ENCODE measurements at places on chromosomes 5 and 9.
A peak's percentile ranks its signal among the peaks of the same experiment; 100 is the strongest.

- DNase-seq = no peak
Observed at GRCh38 chr9:17863213-17863883, 284.5 kb downstream of the SH3GL2 start.

DNA sequence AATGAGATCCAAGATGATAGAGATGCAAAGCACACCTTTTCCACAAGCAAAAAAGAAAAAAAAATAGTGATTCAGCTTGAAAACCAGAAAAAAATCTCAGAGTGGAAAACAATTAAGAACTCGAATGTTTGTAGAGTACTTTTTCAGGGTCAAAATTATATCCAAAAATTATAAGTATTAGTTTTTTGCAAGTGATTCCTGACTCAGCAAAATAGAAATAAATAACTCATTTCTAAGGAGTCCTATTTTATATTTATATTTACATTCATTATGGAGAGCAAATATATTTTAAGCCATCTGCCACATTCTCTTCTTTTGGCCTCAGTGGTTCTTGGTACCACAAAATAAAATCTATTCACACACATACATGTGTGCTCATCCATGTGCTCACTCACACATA is 1011.8 kb upstream of the ARRDC3 start:
- no peak for DNase-seq

GRCh38 chr5:40976836-40977235 is 67.5 kb downstream of the C7 start:
- no peak for DNase-seq

- DNase-seq = no peak
Observed at GRCh38 chr5:131305906-131306305, 42.1 kb downstream of the CDC42SE2 start.

DNA sequence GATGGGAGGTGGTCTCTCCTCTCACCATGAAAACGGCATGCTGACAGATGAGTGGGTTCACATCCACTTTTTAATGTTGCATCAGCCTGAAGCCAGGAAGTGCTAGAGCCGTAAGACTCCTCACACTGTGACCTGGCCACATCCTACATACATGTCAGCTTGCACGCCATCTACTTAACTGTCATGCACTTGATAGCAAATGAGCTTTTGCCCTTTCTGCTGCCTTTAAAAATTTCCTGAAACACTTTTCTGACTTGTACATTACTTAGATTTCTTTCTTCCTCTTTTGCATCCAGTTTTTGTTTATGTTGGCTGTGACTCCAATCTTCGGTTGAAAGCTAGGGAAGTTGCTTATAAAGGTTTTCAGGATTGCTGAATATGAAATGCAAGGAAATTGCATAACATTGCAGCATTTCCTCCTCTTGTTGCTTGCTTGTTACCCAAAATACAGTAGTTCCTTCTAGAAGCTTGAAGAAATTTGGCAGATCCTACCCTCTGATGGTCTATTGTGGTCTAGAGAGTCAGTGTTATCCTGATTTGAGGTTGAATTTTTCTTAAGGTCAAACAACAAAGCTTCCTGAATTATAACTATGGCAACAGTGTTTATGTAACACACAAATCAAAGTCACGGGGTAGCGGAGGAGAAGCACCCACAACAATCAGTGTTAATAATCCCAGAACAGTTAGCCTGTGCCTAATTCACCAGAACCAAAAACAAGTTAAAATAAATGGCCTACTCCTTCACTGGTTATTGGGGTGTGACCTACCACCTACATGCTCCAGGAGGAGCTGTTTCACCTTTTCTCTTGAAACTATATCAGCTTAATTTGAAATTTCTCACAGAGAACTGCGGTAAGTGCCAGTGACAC is 232.5 kb downstream of the ARHGAP26 start:
- peak; percentile 79 for DNase-seq

- DNase-seq = no peak
Observed at GRCh38 chr5:167965710-167966109, 325.7 kb upstream of the WWC1 start.

DNA sequence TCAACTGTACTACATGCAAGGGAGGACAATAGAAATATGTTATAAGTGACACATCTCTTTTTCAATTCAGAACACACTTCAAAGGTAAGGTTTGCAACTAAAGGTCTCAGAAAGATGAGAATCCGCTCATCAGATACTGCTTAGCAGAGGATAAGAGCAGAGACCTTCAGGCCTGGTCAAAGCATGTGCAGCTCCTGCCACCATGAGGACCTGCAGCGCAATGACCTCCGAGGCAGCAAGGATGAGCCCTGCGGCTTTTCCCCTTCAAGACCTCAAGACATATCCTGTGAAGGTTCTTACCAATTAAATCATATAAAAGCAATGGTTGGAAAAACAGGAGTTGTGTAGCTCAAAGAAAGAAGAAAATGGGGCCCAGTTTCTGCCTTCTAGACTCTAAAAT is 135.8 kb downstream of the TRIM36 start:
- DNase-seq = no peak
